Activated T-helper 1 cell treated with anti-CD3 and anti-CD28 coated beads, Interleukin-12 subunit alpha, Interleukin-12 subunit beta, Interleukin-2, Interleukin-4 antibody, amounts not matched to agents 30 ng/mL and 10 ng/mL and 1 ng/mL, durations not matched to agents 14 hours and 24 hours and 36 hours (primary cell): ENCODE measurements at places on chromosomes 2 and 18. TPM values are rescaled to one million over a fixed set of nuclear protein-coding genes. Genes with fewer than 3 reads are reported as not detected.

DNA sequence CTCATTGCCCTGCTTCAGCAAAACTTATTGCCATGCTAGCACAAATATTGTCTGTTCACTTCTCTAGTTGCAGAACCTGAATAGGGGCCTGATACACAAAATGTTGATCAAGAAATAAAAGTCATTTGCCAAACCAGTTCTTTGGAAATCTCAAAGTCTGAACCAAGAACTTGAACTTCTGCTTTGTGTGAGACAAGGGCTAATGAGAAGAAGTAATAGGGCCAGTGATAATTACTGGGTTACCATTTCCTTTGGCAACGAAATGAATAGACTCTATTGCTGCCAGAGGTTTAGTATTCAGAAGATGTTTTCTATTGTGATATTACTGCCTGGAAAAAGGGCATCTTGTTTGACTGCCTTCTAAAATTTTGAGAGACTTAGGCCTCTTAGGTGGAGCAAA is 35.0 kb downstream of the TMEFF2 start:
- no peak overlapping the region for H3K27ac ChIP-seq
- peaks cover 8% of the 10 kb centered on the region for H3K4me1 ChIP-seq
- no peaks in the 10 kb centered on the region for H3K36me3 ChIP-seq
- DNase-seq = no peak

DNA sequence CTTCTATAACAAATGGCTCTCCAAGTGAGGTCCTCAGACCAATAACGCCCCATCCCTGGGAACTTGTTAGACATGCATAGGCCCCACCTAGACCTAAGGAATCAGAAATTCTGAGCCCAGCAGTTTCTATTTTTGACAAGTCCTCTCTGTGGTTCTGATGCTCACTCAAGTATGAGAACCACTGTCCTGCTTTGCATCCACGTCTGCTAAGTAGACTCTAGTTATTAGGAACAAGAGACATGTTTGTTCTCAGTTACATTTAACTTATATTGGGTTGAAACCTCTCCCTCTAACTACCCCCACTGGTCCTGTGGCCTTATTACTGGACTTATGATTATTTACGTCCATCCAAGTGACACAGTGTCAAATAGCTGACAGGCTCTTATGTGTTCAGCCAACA is 70.3 kb downstream of the TMEM17 start:
- no peaks in the 10 kb centered on the region for H3K4me1 ChIP-seq
- H3K27ac ChIP-seq = no peak overlapping the region
- no peaks in the 10 kb centered on the region for H3K36me3 ChIP-seq
- H3K27me3 ChIP-seq = peaks cover 2% of the 10 kb centered on the region

GRCh38 chr2:205714058-205714776 is 31.9 kb downstream of the NRP2 start:
- peaks cover 78% of the 10 kb centered on the region for H3K4me1 ChIP-seq
- H3K27ac ChIP-seq = peak overlapping the region; percentile 25
- H3K27me3 ChIP-seq = no peaks in the 10 kb centered on the region
- DNase-seq = no peak

DNA sequence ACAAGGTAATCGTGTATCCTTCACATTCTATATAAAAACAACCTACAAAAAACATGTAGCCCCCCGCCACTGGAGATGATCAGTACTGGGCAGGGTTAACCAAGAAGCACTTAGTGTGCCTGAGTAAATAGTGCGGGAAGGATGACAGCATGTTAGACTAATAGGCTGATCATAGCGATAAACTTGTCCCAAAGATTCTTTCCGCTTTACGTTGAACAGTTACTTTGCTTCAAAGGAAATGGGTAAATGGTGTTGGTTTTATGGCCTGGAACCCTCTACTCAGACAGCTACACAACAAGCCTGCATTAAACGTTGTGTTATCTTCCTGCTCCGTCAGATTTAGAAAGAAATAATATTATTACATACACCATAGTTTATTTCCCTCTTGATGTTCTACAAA is 67.7 kb downstream of the CTAGE1 start:
- H3K4me3 ChIP-seq = no peak overlapping the region
- peaks cover 51% of the 10 kb centered on the region for H3K27me3 ChIP-seq
- DNase-seq = no peak
- no peaks in the 10 kb centered on the region for H3K36me3 ChIP-seq
- H3K27ac ChIP-seq = no peak overlapping the region

GRCh38 chr2:75326645-75327044 is 127.3 kb upstream of the TACR1 start:
- H3K27me3 ChIP-seq = no peaks in the 10 kb centered on the region
- H3K27ac ChIP-seq = no peak overlapping the region
- H3K4me3 ChIP-seq = no peak overlapping the region
- H3K4me1 ChIP-seq = no peaks in the 10 kb centered on the region
- no peaks in the 10 kb centered on the region for H3K36me3 ChIP-seq

DNA sequence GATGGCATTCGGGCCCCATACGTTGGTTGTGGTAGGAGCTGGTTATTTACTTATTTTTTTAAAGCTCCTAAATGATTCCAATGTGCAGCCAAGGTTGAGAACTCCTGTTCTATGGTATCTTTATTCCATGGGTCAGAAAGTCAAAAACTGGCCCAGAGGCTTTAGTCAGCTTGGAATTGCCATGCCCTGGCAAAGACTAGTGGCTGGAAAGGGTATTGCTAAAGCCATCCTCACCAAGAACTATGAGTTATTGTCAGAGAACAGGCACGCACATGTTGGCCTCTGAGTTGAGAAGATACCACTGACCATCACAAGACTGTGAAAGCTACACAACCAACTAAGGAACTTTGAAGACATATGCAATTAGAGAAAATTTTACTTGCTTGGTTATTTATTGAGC is 47.9 kb upstream of the ACMSD start:
- no peaks in the 10 kb centered on the region for H3K36me3 ChIP-seq
- no peak overlapping the region for H3K4me3 ChIP-seq
- no peak overlapping the region for H3K27ac ChIP-seq

DNA sequence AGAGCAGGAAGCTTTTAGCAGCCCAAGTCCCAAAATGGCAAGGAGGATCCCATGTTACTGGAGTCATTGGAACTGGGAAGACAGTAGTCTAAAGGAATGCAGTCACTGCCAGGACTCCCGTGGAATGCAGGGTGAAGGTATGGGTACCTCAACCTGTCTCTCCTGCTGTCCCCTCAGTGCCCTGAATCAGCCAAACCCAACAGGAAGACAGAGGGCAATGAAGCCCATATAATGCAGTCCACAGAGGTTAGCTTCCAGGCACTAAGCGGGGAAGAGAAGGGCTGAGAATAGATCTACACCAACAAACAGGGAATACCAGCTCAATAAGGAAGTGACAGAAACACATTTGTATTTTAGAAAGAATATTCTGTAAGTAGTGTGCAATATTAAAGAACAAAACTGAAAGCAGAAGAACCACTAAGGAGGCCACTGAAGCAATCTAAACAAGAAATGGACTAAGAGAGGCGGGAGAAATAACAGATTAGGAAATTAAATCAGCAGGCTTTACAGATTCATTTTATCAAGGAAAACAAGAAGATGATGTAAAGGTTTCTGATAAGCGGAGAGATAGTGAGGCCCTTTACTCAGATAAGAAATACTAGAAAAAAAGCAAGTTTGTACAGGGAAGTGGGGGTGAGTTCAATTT is 8.3 kb downstream of the NEMP2 start:
- H3K27me3 ChIP-seq = no peaks in the 10 kb centered on the region
- no peak overlapping the region for H3K27ac ChIP-seq
- DNase-seq = no peak
- peaks cover 29% of the 10 kb centered on the region for H3K36me3 ChIP-seq
- H3K4me1 ChIP-seq = peaks cover 54% of the 10 kb centered on the region
- H3K4me3 ChIP-seq = no peak overlapping the region

DNA sequence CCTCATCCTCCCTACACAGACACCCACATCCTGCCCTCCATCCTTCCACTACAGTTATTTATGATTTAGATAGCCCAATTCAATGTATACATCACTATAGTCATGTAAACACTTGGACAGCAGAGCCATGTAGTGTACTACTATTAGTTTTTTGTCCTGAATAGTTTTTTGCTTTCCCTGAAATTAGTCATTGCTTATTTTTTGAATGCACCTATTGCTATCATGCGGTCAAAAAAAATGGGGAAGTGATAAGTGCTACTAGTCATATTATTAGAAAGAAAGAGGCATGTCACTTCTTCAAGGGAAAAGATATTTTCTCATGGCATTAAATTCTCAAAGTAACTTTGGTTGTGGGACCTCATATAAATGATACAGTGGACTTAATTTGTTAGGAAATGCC is 6.8 kb upstream of the GREB1 start:
- no peak for DNase-seq
- peaks cover 15% of the 10 kb centered on the region for H3K27me3 ChIP-seq
- no peak overlapping the region for H3K4me3 ChIP-seq
- no peak overlapping the region for H3K27ac ChIP-seq
- no peaks in the 10 kb centered on the region for H3K36me3 ChIP-seq
- H3K4me1 ChIP-seq = no peaks in the 10 kb centered on the region

DNA sequence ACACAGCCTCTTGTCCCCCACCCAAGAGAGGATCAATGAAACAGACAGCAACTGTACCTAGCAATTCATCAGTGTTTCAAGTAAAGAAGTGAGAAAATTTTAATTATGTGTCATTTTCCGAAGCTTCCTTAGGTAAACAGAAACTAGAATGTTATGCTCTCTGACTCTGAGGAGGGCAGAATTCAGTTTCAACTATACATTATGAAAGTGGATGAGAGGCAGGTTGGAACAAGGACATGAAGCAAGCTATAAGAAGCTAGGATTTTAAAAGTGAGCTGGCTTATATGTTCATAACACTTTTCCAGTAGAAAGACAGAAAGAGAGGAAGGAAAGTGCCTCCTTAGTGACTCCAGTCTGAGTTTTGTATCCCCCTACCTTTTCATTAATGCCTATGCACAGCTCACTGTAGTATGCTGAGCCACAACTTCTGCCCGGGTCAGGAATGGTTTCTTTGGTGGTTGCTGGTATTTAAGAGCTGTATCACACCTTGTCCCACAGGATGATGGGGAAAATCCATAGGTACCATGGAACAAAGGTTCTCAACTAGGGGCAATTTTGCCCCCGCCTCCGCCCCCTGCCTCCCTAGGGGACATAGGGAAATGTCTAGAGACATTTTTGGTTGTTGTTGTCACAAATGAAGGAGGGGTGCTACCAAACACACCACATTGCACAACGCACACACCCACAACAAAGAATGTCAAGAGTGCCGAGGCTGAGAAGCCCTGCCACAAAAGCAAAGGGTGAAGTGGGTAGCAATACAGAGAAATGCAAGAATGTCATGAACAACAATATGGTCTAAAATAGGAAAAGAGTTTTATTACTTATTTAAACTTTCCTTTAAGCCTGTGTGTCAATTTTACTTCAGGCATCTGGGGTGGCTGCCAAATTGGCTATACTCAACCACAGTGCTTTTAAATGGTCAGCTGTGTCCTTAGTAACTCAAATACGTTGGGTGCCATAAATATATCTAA is 161.0 kb upstream of the ZFP36L2 start:
- peaks cover 8% of the 10 kb centered on the region for H3K36me3 ChIP-seq
- peaks cover 27% of the 10 kb centered on the region for H3K4me1 ChIP-seq
- no peak for DNase-seq
- peak overlapping the region; percentile 50 for H3K27ac ChIP-seq
- no peaks in the 10 kb centered on the region for H3K27me3 ChIP-seq

- H3K27me3 ChIP-seq = no peaks in the 10 kb centered on the region
- peaks cover 21% of the 10 kb centered on the region for H3K4me1 ChIP-seq
- H3K36me3 ChIP-seq = peaks cover 63% of the 10 kb centered on the region
These were observed 45.8 kb upstream of the RBM44 start for GRCh38 chr2:237752761-237753165.

GRCh38 chr2:88692187-88692586 is 714 bp downstream of the RPIA start:
- peak overlapping the region; percentile 96 for H3K4me3 ChIP-seq
- H3K36me3 ChIP-seq = peaks cover 8% of the 10 kb centered on the region
- peaks cover 47% of the 10 kb centered on the region for H3K4me1 ChIP-seq

The VWC2L gene
- total RNA-seq = not detected in 2 replicates

The CFAP210 gene
- not detected in 2 replicates for total RNA-seq

The ADAM23 gene
- 0.15 and 0.16 TPM in 2 replicates for total RNA-seq
